ENCODE measurements at places on chromosomes 2 and 18.
A peak's percentile ranks its signal among the peaks of the same experiment; 100 is the strongest.

DNA sequence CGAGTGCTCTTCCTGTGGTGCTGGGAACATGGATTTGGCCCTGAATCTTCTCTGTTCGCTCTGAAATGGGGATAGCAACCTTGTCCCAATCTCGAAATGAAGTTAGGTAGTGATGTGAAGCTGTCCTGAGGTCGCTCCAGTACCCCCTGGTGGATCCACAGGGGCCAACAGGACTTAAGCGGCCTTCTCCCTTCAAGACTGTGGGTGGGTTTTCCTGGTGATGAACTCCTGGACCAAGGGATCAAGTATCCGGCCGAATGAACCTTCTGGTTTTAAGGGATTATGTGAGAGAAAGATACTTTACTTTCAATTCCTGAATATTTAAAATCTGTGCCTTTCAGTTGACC lies 156.5 kb downstream of the NAPG start:
- no peak for DNase-seq

DNA sequence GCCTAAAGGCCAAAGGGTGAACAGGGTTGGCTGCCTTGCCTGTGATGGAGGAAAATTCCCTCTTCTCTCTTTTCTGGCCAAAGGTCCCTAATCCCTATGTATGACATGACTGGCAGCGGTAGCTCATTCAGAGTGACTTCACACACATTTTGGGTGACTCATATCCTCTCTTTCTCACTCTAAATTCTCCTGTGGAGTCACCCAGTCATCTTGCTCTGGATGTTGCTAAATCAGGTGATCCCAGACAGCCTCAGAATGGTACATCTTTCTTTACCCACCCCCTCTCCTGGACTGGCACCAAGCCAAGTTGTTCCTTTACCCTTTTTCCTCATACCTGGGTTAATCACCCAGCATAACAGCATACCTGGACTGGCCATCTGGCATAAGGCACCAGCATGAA lies 77.2 kb downstream of the NEURL3 start:
- no peak for DNase-seq

- DNase-seq, result no peak
These were observed 184.0 kb upstream of the PID1 start for GRCh38 chr2:229454934-229455631.

- no peak for DNase-seq
These were observed 99.5 kb downstream of the EPB41L3 start for GRCh38 chr18:5444269-5444668.

- no peak for DNase-seq
These were observed 78.3 kb upstream of the MAP4K4 start for GRCh38 chr2:101619191-101619591.

DNA sequence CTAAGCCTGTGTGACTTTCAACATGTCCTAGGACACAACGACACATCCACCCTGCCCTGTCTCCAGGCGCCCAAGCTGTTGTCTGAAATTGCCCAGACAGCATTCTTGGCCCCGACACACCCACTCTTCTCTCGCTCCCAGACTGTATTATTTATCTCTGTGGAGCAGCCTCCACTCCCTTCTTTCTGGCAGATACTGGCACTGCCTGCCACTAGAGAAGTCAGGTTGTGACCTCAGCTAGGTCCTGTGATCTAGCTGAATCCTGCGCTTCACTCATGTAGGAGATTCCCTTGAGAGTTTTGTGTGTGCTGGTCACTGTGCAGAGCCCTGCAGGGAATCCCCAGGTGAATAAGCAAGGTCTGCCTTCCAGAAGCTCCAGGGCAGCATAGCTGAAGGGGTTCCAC lies 77.1 kb upstream of the TNP1 start:
- DNase-seq, result no peak

GRCh38 chr2:27027211-27027651 lies 5.5 kb upstream of the TMEM214 start:
- no peak for DNase-seq

- DNase-seq, result no peak
These were observed 42.6 kb upstream of the PDCL3 start for GRCh38 chr2:100520224-100520623.

DNA sequence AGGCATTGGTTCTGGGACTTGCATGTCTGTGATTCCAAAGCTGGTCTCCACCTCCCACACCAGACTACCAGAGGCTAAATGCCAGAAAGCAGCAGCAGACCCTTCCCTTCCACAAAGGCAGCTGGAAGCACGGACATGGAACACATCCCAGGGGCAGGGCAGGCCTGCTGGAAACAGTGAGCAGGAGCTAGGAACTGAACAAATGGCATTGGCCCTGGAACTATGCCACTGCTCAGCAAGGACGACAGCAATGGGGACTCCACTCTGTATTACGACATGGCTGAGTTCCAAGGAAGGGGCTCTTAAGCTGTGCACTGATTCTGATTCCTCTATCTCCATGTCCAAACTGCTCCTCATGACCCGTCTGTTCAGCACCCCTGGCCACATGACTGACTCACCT lies 77.8 kb upstream of the TFCP2L1 start:
- no peak for DNase-seq

DNA sequence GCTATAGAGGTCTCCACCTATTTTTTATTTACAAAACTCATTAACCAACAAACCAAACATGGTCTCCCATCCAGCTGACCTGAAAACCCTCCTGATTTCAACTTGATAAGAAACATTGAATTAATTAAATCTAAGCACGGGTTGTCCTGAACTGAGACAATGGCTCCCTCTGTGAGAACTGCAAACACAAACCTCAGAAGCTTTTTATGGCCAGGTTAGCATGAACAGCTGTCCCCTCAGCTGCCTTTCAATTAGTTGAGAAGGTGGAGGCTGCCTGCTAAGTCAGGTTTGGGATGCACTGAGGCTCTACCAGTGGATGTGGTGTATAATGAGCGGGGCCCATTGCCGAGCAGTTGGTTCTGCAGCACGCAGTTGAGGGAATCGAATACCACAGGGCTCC lies 258.5 kb upstream of the DDX18 start:
- no peak for DNase-seq

DNA sequence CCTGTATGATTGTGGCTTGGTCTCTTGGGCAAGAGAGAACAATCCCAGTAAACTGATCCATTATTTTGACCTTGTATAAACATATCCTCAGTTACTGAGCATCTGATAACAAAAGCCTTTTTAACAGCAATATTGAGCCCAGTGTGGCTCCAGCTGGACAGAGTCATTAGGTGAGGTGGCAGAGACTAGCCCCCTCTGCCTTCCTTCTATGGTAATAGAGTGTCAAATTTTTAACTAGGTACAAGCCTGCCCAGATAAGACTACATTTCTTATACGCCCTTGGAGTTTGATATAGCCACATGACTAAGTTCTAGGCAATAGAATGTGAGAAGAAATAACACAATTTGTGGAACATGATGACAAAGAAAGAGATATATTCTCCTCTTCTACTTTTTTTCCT lies 56.2 kb downstream of the HNMT start:
- no peak for DNase-seq

GRCh38 chr2:143140864-143141661 lies 11.8 kb downstream of the ARHGAP15 start:
- DNase-seq, result no peak

- no peak for DNase-seq
These were observed 588 bp downstream of the OTX1 start for GRCh38 chr2:63051042-63051794.

DNA sequence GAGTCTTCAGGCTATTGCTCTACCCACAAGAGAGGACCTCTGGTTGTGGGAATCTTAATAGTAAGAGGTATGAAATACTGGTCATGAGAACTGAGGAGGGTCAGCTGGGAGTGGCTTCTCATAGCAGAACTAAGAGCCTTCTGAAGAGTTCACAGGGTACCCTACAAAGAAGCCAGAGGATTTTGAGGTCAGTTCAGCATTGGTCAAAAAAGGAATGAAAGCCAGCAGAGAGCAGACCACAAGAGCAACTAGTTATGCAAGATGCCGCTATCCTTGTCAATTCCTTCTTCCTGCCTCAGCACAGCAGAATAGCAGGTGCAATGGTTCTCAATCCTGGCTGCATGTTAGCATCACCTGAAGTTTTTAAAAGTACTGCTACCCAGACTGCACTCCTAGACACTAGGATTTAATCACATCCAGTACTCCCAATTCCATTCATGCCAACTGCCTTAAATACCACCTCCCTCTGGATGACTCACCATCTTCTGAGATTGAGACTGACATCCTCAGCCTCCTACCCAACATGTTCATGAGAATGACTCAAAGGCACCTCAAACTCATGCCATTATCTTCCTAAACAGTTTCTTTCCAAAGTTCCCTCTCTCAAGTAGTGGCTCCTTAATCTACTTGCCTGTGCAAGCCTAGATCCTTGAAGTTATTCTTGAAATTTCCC lies 81.0 kb upstream of the RBMS1 start:
- DNase-seq, result no peak

- DNase-seq, result no peak
These were observed 72.8 kb downstream of the TCF4 start for GRCh38 chr18:55515214-55515613.

DNA sequence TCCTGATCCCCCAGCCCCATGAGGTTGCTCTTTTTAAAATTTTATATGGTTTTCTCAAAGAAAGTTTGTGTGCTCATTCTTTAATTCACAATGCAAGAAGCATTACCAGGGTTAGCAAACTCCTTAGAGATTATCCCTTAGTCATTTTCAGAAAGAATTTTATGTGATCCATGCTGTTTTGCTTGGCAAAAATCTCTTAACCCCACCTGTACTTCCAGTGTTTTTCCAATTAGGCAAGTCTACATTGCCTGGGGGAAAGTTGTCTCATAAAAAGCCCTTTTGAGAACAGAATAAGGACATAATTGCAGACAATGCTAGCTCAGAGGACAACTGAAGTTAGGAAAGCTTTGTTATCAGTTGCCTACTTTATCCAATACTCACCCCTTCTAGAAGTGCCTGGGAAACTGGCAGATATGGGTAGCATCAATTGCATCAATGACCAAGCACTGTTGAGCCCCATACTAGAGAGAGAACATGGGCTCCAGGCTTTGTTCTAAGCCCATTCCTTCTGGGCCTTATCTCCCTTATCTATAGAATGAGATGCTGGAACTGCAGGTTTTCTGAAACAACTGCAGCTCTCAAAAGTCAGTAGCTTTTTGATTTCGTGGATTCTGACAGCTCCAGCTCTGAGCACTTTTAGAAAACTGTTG lies 265.9 kb upstream of the SPHKAP start:
- no peak for DNase-seq

DNA sequence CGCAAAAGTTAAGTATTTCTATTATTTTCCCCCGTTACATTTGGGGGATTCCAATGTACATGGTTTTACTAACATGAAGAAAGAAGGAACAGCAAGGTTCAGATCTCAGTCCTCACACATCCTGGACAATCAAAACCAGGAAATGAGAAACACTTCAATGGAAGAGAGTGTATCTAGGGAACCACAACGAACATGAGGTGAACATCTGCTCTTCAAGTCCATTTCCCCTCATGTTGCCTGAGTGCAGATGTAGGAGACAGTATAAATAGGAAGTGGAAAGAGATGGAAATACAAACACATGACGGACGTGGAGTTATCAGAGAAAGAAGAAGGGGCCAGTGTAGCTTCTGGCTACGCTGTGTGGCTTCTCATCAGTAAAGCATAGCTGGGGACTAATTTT lies 52.6 kb downstream of the CHN1 start:
- DNase-seq, result no peak

DNA sequence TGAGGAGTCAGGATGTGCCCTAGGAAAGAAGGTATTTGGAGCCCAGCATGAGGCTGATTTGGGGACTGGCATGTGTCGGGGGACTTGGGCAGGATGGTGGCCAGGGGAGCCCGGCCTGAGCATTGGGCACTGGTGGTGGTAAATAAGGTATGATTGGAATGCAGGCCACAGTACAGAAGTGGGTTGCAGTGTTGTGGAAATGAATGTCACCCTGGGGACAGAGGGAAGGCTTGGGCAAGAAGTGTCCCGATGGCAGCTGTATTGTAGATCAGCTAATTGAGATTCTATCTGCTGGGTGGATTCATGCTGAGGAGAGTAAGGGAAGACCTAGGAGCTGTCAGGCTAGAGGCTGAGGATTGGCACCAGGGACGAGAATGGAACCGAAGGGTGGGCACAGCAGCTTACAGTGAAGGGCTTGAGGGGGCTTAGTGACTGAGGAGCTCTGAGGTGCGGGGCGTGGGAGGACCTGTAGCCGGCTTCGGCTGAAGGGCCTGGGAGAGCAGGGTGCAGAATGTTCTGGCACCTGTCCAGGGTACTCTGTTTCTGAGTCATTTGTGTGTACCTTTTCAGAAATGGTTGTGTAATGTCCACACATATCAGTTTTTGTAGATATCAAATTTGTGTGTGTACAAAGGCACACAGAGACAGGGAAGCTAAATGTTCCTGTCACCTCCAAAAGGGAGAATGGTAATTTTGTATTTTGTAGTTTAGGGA lies 170.2 kb downstream of the PRKCE start:
- DNase-seq, result no peak

GRCh38 chr2:220445429-220446105 lies 818.1 kb downstream of the SLC4A3 start:
- no peak for DNase-seq

- no peak for DNase-seq
These were observed 82.0 kb upstream of the ITGB6 start for GRCh38 chr2:160282063-160282580.

DNA sequence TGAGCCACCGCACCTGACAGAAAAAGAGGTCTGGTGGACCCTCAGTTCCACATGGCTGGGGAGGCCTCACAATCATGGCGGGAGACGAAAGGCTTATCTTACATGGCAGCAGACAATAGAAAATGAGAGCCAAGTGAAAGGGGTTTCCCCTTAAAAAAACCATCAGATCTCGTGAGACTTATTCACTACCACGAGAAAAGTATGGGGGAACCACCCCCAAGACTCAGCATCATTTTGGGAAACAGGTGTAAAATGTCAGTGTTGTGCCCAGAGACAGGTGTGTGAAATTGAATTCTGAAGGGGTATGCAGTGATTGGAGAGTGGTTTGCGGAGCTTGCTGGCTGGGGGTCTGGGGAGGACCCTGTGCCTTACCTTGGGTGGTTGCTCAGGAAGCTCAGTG lies 4.6 kb upstream of the D2HGDH start:
- no peak for DNase-seq

DNA sequence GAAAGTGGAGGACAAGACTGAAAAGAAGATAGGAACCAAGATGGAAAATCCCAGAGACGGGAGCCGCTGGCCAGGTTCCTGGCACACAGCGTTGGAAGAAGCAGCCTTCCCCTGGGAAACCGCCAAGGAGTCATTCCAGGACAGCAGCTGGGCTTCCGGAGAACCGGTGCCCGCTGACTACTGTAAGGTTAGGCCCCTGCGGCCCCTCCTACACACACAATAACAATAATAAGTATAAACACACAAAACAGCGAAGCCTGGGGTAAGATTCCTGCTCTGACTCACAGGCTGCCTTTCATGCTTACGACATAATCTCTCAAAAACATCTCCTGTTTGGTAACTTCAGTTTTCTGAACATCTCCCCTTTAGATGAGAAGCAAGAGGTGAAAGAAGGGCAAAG lies 28.1 kb upstream of the MYCN start:
- no peak for DNase-seq

GRCh38 chr2:10297959-10298531 lies 4.7 kb upstream of the HPCAL1 start:
- peak; percentile 48 for DNase-seq

- no peak for DNase-seq
These were observed 40.3 kb downstream of the MEX3C start for GRCh38 chr18:51157215-51157614.

- DNase-seq, result no peak
These were observed 51.4 kb downstream of the KCNF1 start for GRCh38 chr2:10963155-10963554.

All from stimulated activated CD4-positive, alpha-beta T cell treated with anti-CD3 and anti-CD28 coated beads, Interleukin-12 subunit alpha, Interleukin-12 subunit beta, amount 100 ng/mL, for 24 hours (primary cell).